HTR-8/SVneo (cell line): ENCODE measurements at places on chromosomes 12 and 14.

- DNase-seq: peak; percentile 73
These were observed 27.0 kb downstream of the RIN3 start for GRCh38 chr14:92540472-92541048.

DNA sequence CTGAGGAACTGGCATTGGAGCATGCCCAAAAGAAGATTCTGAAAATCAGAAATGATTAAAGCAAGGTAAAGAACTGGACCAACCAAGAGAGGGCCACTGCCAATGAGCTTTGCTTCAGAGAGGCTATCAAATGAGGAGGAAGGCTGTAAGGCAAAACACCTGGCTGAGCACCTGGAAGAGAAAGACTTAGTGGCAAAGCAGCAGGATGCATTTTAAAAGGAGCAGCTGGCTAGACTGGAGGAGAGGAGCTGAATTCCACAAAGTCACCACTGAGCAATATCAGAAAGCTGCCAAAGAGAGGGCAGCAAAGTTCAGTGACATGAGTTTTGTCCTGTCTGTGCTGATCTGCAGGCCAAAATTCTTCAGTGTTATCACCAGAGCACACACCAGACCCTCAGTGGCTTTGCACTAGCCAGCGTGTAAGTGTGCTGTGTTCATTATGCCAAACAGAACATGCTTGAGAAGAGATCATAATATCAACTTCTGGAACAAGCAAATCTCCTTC lies 338.7 kb downstream of the TRHDE start:
- DNase-seq: no peak

DNA sequence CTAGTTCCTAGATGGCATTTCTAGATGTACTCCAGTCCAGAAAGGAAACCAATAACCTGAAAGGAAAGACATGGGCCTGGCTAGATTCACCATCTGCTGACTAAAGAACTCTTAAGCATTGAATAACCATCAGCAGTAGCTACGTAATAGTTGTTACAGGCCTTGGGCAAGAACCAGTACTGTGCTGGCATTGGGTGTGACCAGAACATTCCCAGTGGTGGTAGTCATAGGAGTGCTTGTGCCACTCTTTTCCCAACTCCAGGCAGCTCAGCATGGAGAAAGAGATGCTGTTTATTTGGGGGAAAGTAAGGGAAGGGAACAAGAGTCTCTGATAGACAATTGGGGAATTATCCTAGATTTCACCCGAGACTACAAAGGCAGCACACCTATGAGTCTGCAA lies 333.3 kb downstream of the SLC16A7 start:
- DNase-seq: no peak

GRCh38 chr12:104010121-104010520 lies 39.9 kb downstream of the GLT8D2 start:
- no peak for DNase-seq

GRCh38 chr14:91284791-91285548 lies 40.5 kb upstream of the GPR68 start:
- DNase-seq: peak; percentile 22

DNA sequence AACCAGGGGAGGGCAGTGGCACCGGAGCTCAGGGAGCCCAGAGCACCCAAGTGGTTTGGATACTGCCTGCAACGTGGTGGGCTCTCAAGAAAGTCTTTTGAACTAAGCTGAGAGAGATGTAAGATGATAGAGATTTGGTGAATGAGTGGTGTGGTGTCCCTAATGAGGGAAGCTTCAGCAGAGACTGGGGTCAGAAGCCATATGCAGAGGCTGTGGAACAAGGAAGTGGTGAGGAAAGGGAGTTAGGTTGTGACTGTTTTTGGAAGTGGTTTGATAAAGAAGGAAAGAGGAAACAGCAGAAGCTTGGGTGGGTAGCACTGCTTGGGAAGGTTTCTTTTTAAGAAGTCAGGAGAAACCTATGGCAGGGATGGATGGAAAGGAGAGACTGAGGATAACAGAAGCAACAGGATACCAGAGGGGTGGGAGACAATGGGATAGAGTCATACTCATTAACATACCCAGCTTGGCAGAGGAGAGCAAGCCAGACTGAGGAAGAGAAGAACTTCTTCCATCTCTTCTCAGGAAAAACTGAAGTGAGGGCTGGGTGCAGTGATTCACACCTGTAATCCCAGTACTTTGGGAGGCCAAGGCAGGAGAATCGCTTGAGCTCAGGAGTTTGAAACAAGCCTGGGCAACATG lies 24.1 kb downstream of the SLC4A8 start:
- DNase-seq: no peak

DNA sequence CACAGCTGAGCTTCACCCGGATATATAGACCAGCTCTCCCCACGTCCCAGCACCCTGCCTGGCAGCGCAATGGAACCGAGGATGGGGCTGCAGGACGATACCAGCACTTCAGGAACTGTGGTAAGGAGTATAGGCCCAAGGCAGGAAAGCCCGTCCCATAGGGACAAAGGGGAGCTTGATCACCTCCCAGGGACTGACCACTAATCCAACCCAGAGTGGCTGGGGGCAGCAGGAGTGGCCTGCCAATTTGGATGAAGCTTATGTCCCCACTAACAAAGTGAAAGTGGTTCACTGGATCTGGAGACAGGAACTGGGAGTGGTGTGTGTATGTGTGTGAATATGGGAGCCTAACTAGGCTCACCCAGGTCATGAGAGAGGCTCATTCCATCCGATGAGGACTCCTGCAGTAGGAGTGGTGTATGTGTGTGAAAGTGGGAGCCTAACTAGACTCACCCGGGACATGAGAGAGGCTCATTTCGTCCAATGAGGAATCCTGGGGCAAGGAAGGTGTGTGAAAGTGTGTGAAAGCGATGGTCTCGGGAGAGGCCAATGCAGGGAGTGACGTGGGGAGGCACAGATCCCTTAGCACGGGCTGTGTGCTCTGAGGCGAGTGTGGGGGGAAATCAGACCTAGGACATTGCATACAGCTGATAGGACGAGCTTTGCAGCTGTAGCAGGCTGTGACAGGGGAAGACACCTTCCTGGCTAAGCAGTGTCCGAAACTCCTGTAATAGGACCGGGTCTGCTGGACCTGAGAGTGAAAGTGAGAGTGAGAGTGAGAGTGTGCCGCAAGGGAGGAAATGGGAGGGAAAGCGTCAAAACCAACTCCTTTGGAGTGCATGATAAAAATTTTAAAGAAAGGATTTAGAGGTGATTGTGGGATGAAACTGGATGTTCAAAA lies 25.7 kb downstream of the KLRK1 start:
- DNase-seq: peak; percentile 26

DNA sequence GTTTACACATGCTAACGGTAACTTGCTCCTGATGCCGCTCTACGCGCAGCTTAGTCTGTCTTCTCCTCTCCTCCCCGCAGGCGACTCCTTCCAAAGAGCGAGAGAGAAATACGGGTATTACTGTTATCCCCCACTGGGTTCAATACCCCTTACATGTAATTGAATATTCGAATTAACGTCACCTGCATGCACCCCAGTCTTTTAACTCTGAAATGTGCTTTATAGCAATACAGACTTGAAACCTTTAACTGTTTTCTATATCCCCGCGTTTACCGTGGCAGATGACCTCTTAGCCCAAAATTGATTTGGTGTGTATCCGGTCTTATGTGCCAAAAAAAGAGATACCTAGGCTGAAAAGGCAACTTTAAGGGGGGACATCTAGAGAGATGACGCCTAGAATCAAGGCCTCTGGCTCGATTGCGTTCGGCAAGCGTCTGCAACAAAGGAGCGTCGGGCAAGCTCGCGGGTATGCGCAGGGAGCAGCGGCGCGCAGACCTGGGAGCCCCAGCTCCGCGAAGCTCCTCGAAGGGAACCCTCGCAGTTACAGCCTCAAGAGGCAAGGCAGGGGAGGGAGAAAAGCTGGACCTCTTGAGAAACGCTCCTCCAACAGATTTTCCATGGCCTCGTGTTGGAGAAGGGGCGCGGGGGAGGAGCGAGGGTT lies 6.8 kb upstream of the FOXG1 start:
- no peak for DNase-seq

GRCh38 chr14:95421741-95422140 lies 94.7 kb downstream of the SYNE3 start:
- DNase-seq: no peak

GRCh38 chr12:123075646-123076171 lies 75.2 kb downstream of the PITPNM2 start:
- no peak for DNase-seq
